ENCODE measurements at places on chromosomes 2 and 18. TPM values are rescaled to one million over a fixed set of nuclear protein-coding genes. Genes with fewer than 3 reads are reported as not detected.

Gene RUFY4
- not detected for total RNA-seq

Gene FAM110C
- 0.09 TPM for total RNA-seq

Gene STON1
- total RNA-seq, result 0.36 TPM

Gene PMAIP1
- 15.0 TPM for total RNA-seq

Gene TMEM37
- total RNA-seq, result 1.8 TPM
